Mucosa of gallbladder (tissue), 1 donor: ENCODE measurements at places on chromosomes 2 and 18. TPM values are rescaled to one million over a fixed set of nuclear protein-coding genes. Genes with fewer than 3 reads are reported as not detected.

DNA sequence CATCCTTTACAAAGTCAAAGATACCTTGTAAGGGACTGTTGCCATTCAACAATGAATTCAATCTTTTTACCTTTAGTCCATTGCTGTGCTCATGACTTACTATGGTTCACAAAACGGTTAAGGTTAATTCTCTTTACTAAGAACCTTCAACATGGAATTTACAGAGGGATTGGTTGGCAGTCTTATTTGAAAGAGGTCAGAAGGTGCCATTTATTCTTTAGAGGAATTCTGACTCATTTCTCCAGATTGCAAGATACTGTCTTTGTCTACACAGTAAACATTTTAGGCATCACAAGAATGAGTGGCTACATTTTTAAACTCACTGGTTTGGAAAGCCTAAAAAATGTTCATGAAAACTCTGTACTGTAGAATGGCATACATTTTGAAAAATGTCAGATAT, 17.4 kb downstream of the KCNH7 start:
- DNase-seq, result no peak

PLGLB2 gene
- total RNA-seq, result 1.6 TPM

- DNase-seq, result no peak
These were observed 18.8 kb upstream of the FN1 start for GRCh38 chr2:215454519-215455246.

DNA sequence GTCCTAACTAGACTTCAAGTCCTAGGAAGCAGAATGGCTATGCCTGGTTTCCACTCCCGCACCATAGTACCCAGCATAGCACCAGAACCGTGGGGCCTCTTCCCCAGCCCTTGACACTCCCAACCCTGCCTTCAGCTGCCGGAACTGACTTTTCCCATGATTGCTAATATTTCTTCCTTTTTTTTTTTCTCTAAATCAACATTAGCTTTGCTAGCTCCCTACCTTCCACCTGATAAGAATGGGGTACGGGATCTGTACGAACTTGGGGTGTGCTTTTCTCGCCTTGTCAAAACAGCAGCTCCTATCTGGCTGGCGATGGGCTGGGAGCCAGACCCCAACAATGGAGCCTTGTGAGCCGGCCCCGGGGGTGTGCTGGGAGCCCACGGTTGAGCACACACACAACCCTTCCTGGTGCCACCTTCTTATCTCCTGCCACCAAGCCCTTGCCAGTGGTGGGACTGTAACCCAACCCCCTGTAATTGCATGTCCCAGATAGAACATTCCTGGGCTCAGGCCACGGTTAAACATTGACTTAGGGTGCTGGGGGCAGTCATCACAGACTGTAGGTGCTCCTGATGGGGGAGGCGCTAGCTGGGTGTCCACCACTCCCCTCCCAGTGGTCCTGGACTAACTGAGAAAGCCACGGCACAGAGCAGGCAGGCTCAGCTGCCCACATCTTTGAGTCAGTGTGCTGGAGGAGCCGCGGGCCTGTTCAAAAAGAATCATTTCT, 213.0 kb upstream of the HAAO start:
- DNase-seq, result peak; percentile 89

DNA sequence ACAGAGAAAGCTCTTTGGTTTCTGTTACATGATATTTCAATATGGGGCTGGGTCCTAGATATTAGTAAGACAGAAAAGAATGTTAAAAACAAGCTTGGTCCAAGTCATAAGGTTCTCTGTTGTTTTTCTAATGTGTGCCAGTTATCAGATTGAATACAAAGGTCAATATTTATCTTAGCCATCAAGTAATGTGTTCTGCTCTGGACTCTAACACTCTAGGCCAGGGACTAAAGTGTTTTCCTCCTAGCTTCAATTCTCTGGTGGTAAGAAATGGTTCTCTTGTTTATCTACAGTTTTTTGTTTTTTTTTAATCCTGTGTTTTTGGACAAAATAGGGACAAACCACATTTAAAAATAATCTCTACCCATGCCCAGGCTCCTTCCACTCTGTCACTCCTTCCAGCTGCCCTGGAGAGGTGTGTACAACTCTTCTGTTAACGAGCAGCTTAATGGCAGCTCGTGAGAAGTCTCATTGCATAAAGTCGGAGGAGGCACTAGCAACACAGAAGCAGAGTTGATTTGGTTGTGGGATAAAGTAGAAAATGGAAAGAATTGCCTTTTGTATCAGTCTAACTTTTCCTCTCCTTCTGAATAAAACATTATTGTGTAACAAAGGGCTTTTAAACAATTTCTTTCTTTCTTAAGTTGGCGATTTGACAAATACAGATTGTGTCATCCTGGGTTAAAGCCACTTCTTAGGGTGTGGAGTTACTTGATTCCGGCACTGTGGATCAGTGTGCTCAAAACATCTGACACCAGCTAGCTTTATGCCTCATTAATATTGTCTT, 8.0 kb upstream of the SESTD1 start:
- DNase-seq, result no peak

DNA sequence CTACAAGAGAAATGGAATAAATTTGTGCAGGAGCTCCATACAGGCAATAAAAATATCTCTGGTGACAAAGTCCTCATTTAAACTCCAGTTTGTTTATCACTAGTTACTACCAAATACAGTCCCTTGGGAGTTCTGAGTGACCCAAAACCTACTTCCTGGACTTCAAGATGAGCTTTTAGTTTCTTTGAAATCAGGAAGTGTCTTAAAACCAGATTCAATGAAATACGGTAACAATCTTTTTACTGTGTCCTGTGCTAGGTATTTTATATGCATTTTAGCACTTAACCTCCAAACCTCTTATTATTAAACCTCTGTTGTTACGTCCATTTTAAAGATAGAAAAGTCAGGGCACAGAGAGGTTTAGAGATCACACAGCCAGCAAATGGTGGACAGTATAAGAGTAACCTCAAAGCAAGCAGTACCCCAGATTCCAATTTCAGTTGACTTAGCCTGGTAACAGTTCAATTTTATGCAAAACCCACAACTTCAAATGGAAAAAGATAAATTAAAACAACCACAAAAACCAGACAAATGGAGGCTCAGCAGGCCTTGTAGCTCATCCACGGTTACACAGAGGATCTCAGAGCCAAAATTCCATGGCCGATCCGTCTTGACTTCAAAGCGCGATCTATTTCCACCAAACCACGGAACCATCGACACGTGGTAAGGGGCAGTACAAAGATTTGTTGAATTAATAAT, 1.3 kb upstream of the KCMF1 start:
- no peak for DNase-seq

- DNase-seq, result no peak
These were observed 81.9 kb downstream of the TCF4 start for GRCh38 chr18:55506074-55506473.

PLEKHH2 gene
- total RNA-seq, result 20.5 TPM

DNA sequence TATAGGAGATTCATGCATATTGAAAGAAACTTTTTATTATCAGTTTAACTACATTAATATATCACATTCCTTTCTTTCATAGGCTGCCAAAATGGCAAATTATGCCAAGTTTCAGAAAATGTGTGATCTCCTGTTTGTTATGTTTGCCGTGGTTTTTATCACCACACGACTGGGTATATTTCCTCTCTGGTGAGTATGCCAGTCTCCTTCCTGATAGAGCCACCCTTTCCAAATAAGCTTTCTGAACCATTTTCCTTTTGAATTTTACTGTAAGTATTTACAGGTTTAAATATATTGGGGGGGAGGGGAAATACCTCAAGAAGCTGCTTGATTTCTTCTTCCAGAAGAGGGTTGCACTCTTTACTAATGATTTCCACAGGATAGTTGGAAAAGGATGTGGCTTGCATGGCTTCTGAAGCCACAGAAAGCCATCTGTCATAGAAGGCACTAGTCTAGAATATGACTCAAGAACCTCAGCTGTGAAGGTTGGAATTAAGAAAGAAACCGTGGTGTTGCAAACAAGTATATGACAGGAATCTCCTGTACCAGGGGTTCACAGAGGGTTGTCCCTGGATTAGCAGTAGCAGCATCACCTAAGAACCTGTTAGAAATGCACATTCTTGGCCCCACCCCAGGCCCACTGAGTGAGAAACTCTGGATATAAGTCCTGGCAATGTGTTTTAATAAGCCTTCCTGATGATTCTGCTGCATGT, 84.5 kb upstream of the NOSTRIN start:
- DNase-seq, result no peak
